ENCODE measurements at places on chromosomes 5 and 9. TPM values are rescaled to one million over a fixed set of nuclear protein-coding genes. Genes with fewer than 3 reads are reported as not detected.
A peak's percentile ranks its signal among the peaks of the same experiment; 100 is the strongest.

GRCh38 chr5:15966066-15966640 lies 213.4 kb downstream of the MARCHF11 start:
- no peaks in the 10 kb centered on the region for H3K36me3 ChIP-seq
- H3K4me3 ChIP-seq, result no peak overlapping the region

Gene ALG2
- total RNA-seq, result 21.9 TPM

Gene ARL14EPL
- total RNA-seq, result not detected

GRCh38 chr9:133105461-133105770 lies 15.6 kb downstream of the RALGDS start:
- DNase-seq, result no peak
- H3K4me3 ChIP-seq, result no peak overlapping the region
- H3K27ac ChIP-seq, result no peak overlapping the region

DNA sequence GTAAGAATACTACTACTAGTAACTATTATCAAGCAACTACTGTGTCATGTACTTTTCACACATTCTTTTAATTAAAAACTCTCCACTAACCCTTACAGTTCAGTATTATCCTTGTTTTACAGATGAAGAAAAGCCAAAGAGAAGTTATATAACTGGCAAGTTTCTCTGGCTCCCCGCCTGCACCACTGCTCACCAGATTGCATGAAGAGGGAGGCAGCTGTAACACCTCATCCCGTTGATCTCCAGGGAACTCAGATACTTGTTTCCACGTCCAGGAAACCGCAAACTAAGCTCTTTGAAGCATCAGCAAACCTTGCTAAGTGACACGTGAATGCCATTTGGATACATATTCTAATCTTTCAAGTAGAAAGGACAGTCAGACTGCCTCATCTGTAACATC lies 70.3 kb downstream of the RIGI start:
- H3K4me1 ChIP-seq, result no peaks in the 10 kb centered on the region
- H3K36me3 ChIP-seq, result peaks cover 9% of the 10 kb centered on the region
- H3K27me3 ChIP-seq, result no peaks in the 10 kb centered on the region
- H3K4me3 ChIP-seq, result no peak overlapping the region
- no peak for DNase-seq
- H3K27ac ChIP-seq, result no peak overlapping the region

Gene GMCL2
- not detected for total RNA-seq

- no peak overlapping the region for H3K4me3 ChIP-seq
- H3K36me3 ChIP-seq, result no peaks in the 10 kb centered on the region
- no peak overlapping the region for H3K27ac ChIP-seq
- DNase-seq, result no peak
- peaks cover 3% of the 10 kb centered on the region for H3K27me3 ChIP-seq
- H3K4me1 ChIP-seq, result no peaks in the 10 kb centered on the region
Observed at GRCh38 chr5:16702964-16703363, 86.2 kb upstream of the RETREG1 start.

DNA sequence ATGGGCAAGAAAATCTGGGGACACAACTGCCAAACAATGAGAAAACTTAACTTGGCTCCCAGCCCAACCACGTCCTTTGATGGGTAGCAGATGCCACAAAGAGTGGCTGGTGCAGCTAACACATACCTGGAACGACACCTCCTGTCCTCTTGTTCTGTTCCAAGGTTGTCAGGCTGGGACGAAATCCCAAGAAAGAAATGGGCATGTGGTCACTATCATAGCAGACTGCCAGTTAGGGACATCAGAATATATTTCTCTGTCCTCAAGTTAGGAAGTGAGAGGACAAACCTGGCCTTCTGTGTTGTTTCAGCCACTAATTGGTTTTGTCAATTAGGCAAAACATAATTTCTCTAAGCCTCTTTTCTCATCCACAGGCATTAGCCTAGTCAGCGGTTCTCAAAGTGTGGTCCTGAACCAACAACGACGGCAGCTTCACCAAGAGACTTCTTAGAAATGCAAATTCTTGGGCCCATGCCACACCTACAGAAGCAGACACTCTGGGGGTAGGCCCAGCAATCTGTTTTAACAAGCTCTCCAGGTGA lies 63.4 kb downstream of the RAPGEF1 start:
- peaks cover 2% of the 10 kb centered on the region for H3K36me3 ChIP-seq
- H3K27me3 ChIP-seq, result no peaks in the 10 kb centered on the region
- DNase-seq, result peak; percentile 67
- H3K27ac ChIP-seq, result peak overlapping the region; percentile 78

Gene SUSD3
- 62.1 TPM for total RNA-seq

DNA sequence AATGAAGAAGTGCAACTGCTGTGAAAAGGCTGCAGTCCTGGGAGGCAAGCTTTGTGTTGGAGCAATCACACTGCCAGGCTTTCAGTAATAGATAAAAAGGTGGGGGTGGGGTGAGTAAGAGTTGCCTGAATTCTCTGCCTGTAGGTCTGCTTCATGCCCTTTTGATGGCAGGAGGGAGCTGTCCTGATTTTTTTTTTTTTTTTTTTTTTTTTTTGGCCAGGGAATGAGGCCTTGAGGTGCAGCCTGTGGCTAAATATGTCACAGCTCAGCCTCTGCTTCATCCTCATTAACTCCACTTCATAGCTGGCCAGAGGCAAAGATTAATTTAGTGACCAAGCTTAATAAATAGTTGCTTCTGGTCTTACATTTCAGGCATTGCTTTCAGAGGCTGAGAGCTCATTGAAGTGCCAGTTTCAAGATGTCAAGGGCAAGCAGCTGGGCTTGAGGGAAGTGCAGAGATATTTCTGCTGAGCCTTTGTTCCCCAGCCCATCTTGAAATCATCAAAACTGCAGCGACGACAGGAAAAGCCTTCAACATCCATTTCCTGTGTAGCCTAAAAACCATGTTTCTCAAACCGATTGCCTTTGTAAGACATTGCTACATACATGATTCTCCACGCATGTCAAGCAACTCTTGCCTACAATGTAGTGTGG lies 134.7 kb downstream of the MACIR start:
- no peaks in the 10 kb centered on the region for H3K4me1 ChIP-seq
- H3K36me3 ChIP-seq, result no peaks in the 10 kb centered on the region
- H3K27me3 ChIP-seq, result peaks cover 10% of the 10 kb centered on the region
- no peak overlapping the region for H3K27ac ChIP-seq

DNA sequence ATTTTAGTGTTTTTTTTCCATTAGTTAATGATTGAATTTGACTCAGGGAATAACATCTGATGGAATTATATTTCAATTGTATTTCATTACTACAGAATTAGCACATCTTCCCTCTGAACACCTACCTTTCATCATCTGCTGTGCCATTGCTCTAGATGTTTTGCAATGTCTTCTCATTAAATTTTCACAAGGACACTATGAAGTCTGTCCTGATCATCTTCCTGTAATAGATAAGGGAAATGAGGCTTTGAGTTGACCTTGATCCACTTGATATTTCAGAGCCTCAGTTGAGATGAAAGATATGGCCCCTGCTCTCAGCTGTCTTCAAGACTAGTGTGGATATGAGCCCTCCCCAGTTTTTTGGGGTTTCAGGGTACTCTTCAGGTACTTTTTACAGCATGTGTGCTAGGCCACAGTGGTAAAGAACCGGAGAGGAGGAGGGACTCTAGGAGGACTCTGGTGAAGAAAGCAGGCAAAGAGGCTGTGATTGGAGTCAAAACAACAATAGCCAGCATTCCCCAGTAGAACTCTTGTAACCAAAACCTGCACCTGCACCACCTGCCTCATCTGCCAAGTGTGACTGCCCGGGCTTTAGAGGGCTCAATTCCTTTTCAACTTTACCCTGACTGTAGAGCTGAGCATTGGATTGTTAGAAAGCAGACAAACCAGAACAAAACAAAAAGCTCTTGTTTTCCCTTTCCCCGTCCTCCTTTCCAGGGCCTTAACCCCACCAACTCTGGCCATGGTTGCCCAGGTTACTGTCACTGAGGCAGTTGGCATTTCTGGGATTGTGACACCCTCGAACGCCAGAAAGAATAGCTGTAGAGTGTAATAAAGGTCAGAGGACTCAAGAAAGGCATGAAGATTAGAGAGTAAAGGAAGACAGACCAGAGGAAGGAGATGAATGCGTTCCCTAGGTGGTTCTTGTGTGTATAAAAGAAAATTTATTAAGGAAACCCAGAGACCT lies 56.3 kb downstream of the ERAP1 start:
- no peak for DNase-seq
- H3K36me3 ChIP-seq, result peaks cover 77% of the 10 kb centered on the region
- peak overlapping the region; percentile 20 for H3K27ac ChIP-seq
- H3K4me3 ChIP-seq, result no peak overlapping the region

Gene SPAAR
- not detected for total RNA-seq

DNA sequence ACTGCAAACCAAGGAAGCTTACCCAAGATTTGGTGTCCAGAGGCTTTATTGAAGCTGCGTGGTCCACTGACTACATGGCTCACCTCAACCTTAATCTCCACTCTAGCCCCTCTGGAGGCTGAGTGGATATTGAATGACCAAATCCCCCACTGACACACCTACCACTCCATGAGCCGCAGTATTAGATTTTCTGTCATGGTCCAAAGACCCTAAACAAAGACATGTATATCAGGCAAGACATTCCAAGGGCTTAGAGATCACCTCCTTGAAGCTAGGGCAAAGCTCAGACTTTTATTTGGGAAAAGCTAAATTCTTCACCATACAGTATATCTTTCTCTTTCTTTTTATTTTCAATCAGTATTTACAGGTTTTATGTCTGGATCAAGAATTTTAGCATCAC lies 346.2 kb upstream of the CTNND2 start:
- no peak overlapping the region for H3K27ac ChIP-seq
- DNase-seq, result no peak
- H3K4me1 ChIP-seq, result no peaks in the 10 kb centered on the region
- H3K4me3 ChIP-seq, result no peak overlapping the region
- no peaks in the 10 kb centered on the region for H3K27me3 ChIP-seq

DNA sequence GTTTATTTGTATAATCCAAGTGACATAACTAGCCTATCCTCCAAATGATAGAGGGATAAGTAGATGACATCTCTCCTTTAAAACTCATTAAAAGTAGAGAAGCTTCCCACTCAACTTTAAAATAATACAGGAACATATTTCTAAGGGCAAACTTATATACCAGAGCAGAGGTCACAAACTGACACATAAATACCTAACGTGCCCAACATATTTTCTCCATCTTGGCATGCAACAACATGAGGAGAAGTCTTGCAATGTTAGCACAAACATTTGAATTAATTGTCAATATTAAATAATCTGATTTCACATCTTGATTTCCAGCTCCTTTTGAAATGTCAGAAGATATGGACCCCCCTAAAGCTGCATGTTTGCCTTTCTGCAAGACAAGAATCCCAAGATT lies 335.0 kb downstream of the DEPDC1B start:
- no peak for DNase-seq
- no peak overlapping the region for H3K27ac ChIP-seq
- no peaks in the 10 kb centered on the region for H3K4me1 ChIP-seq
- H3K4me3 ChIP-seq, result no peak overlapping the region
- no peaks in the 10 kb centered on the region for H3K36me3 ChIP-seq

- no peak overlapping the region for H3K27ac ChIP-seq
- no peaks in the 10 kb centered on the region for H3K36me3 ChIP-seq
- H3K27me3 ChIP-seq, result peaks cover 18% of the 10 kb centered on the region
- no peak for DNase-seq
Observed at GRCh38 chr5:150298701-150299451, 3.8 kb downstream of the ARSI start.

DNA sequence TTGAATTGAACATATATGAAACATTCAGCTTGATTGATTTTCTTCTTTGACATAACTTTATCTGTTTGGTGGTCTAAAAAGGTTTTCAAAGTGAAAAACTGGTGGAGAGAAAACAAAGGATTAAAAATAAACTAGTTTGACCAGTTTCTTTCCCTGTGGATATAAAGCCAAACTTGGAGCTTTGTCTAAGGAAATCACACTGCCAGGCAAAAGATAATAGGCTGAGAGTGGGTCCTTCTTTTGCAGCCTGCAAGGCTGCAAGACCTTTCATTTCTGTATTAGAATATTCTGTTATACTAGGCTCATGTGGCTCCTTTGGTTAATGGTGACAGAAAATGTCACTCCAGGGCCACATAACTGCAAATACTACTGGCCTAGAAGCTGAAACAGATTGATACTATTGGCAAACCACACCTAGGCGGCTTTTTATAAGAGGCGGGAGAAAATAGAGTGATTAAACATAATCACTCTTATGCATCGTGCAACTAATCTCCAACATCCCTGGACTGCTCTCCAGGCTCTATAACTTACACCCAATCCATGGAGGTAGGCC lies 129.1 kb upstream of the ZNF462 start:
- no peaks in the 10 kb centered on the region for H3K27me3 ChIP-seq
- H3K4me1 ChIP-seq, result no peaks in the 10 kb centered on the region
- DNase-seq, result no peak
- no peaks in the 10 kb centered on the region for H3K36me3 ChIP-seq
- no peak overlapping the region for H3K4me3 ChIP-seq
- H3K27ac ChIP-seq, result no peak overlapping the region

Gene TNC
- not detected for total RNA-seq

- DNase-seq, result no peak
- peak overlapping the region; percentile 95 for H3K4me3 ChIP-seq
- H3K27me3 ChIP-seq, result no peaks in the 10 kb centered on the region
- peak overlapping the region; percentile 100 for H3K27ac ChIP-seq
Observed at GRCh38 chr5:154858972-154859871, 795 bp downstream of the CNOT8 start.

- no peak for DNase-seq
- no peaks in the 10 kb centered on the region for H3K36me3 ChIP-seq
- H3K4me3 ChIP-seq, result no peak overlapping the region
- H3K27ac ChIP-seq, result no peak overlapping the region
- peaks cover 11% of the 10 kb centered on the region for H3K4me1 ChIP-seq
- no peaks in the 10 kb centered on the region for H3K27me3 ChIP-seq
Observed at GRCh38 chr5:171745602-171746001, 40.0 kb upstream of the SMIM23 start.

- H3K4me1 ChIP-seq, result no peaks in the 10 kb centered on the region
- H3K4me3 ChIP-seq, result no peak overlapping the region
- peaks cover 63% of the 10 kb centered on the region for H3K27me3 ChIP-seq
- no peak overlapping the region for H3K27ac ChIP-seq
- no peak for DNase-seq
Observed at GRCh38 chr9:76911971-76912370, 6.1 kb upstream of the PRUNE2 start.

DNA sequence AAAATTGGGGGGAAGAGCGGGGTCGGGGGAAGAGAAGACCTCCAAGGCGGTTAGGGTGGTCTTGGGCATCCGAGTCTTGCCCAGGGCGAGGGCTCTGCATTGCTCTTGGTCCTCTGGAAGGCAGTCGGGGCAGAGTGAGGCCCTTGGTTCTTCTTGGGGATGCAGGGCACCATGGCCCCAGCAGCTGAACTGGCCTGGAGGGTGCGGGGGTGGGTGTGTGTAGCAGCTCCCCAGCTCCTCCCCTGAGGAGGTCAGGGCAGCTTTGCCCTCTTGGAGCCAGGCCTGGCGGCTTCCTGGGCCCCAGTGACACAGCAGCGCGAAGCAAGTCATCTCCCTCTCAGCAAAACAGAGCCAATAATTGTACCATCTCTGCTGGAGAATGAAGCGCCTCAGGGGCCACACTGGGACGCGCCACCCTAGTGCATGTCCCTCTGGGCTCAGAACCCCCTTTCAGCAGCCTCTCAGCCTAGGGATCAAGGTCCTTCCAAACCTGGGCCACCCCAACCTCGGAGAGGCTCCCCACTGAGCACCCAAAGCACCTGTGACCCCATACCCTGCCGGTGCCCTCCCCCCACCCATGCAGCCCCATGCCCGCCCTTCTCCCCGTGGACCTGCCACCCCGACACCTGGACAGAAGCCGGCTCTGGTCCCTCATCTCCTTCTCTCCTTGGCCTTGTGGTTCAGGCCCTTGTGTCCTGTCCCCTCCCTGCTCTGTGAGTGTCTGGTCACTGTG lies 10.4 kb upstream of the RXRA start:
- peaks cover 9% of the 10 kb centered on the region for H3K36me3 ChIP-seq
- DNase-seq, result no peak
- H3K27me3 ChIP-seq, result peaks cover 5% of the 10 kb centered on the region
- no peaks in the 10 kb centered on the region for H3K4me1 ChIP-seq
- H3K4me3 ChIP-seq, result no peak overlapping the region
- H3K27ac ChIP-seq, result no peak overlapping the region
